ENCODE measurements at places on chromosomes 7 and 10.

GRCh38 chr10:77577666-77578229 lies 59.9 kb downstream of the KCNMA1 start:
- DNase-seq, result no peak

GRCh38 chr10:87092861-87093631 lies 1.6 kb downstream of the GLUD1 start:
- DNase-seq, result no peak

- DNase-seq, result no peak
Observed at GRCh38 chr10:105473170-105473569, 832.1 kb downstream of the SORCS3 start.

DNA sequence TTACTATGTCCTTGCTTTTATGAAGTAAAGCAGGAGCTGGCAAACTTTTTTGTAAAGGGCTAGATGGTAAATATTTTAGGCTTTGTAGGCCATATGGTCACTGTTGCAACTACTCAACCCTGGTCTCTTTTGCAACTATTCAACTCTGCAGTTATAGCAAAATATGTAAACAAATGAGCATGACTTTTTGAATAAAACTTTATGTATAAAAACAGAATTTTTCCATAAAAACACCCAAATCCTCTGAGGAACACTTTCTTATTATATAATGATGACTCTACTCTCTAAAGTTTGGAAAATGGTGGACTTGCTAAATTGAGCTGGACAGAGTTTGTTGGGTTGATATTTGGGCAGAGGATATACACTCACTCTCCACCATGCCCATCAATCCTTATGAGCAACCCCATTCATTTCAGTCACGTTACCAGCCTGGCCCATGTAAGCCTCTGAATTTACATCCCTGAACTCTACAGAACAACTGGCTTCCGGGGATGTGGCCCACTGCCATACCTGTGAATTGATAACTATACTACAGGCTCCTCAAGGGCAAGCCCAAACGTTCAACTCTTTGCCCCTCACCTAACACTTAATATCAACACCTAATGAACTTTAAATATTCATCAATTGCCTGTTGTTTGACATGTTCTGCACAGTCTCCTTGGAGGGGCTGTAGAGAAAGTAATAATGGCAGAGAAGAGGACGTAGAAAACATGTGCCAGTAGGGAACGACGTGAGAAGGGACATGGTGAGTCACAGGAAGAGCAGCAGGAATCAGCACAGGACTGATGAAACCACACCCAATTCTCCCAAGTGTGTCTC lies 37.6 kb downstream of the SGMS1 start:
- DNase-seq, result no peak

DNA sequence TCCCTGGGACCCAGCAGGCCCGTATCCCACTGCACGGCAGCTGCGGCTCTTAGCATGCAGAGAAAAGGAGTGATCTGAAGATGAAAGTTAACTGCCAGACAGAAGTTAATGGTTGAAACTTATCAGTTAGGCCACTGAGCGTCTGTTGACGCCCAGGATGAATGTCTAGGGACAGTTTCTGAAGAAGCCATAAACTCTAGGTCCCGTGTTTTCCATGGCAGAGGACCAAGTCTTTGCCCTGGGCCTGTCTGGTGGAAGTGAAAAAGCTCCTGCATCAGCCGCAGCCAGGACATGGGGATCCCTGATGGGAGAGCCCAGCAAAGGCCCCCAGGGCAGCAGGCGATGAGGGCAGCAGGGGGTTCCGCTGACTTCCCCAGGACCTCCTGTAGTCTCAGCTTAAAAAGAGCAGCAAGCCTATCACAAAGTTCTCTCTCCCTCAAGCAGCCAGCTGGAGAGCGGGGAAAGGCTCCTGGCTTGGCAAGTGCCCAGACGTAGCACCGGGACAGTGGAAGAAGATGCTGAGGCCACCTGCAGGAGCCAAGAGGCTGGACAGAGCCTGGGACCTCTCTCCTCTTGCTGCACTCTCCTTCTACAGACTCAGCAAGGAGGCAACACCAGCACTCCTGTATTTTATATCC lies 79.6 kb downstream of the TNS3 start:
- DNase-seq, result no peak

DNA sequence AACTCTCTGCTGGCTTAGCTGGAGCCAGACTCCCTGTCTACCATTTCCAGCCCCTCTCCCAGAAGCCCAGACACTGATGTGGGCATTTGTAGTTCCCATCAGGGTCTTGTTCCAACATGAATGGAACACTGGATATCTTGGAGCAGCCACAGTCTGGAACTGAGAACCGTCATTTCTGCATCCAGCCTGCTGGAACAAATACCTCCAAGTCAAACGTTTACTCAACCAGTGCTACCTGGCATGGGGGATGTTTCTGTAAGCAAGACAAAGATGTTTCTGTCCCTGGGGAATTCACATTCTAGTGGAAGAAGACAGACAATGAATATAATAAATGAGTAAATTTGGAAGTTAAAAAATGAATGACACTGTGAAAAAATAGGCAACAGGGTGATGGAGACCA lies 70.8 kb upstream of the ZNF438 start:
- no peak for DNase-seq

- no peak for DNase-seq
Observed at GRCh38 chr10:11183015-11183414, 165.3 kb downstream of the CELF2 start.

DNA sequence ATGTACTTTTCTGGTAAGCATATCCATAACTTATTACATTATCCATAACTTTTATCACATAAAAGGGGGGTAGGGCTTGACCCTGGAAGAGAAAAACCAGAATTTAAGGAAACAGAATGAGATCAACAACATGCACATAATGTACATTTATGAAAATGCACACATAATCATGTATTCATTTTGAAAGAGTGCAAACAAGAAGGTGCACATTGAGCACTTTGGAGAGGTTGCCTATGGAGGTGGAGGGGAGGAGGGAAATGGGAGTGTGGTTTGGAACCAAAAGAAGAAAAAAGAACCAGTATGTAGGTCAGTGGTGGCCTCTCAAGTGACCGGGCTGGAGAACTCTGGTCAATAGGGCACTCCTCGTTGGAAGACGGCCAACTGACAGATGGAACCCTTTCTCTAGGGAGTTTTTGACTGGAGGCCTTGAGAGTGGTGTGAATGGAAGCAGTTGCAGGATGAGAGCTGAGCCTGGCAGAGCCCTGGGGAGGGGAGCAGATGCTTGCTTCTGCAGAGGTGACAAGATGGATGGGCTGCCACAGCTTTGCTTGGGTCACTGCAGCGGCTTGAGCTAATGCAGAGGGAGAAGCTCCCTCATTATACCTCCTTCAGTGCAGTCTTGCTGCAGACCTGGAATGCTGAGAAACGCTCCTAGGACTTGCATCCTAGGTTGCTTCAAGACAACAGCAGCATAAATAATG lies 192.7 kb downstream of the SEC23IP start:
- DNase-seq, result no peak

DNA sequence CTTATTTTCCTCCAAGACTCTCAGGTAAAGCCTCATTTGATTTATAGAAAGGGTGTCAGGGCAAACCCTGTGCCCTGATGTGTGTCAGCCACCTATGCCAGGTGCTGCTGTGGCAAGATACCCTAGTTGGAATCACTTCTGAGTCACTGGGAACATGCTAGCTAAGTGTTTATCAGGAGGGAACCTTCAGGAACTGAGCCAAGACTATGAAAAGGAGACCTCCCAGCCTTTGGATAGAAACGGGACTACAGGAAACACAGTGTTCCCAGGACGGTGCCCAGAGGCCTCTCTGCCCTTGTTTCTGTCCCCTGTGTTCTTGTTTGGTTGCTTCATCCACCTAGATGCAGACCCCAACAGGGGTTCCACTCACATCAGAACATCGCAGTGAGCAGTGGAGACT lies 28.5 kb downstream of the CNNM1 start:
- no peak for DNase-seq

DNA sequence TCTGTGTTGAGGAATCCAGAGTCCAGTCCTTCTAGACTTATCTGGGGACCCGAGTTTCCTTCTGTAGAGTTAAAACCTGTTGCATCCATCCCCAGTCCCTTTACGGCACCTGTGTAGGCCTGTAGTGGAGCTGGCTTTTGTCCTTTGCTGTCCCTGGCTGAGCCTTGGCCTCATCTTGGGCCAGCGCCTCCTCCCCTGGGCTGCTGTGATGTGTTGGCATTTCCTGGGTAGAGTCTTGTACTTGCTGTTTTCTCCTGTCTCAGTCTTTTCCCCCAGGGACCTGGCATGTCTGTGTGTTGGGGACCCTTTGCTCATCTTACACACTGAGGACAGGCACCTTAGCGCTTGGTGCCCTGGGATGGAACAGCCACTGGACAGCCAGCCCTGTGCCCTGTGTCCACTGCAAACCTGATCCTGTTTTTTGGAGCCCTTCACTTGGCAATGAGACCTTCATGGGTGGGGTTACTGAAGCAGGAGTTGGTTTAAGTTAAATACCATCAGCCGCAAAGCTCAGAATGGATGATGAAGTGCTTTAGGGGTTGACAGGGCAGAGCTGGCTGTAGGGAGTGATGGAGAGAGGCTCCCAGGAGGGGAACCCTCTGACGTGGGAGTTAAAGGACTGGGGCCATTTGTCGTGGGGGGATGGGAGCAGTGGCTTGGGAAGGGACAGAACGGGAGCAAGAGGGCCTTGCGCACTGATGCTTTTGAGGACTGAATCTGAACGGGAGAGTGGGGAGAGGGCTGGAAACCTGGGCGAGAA lies 50.9 kb downstream of the CUX1 start:
- no peak for DNase-seq

GRCh38 chr10:73366381-73367298 lies 8.0 kb upstream of the CFAP70 start:
- DNase-seq, result no peak

DNA sequence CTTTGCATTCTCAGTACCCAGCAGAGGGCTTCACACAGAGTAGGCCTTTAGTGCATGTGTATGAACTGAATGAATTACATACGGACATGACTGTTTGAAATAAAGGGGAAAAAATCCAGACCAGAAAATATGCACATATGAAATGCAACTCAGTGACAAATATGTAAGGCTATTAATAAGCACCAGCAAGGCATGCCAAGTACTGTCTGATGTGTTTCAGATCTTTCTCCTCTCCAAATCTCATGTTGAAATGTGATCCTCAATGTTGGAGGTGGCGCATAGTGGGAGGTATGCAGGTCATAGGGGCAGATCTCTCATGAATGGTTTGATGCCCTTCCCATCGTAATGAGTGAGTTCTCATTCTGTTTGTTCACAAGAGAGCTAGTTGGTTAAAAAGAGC lies 87.3 kb upstream of the TOMM7 start:
- DNase-seq, result no peak

GRCh38 chr7:17912050-17912449 lies 28.2 kb downstream of the SNX13 start:
- DNase-seq, result no peak

GRCh38 chr7:44470135-44470479 lies 20.4 kb downstream of the NUDCD3 start:
- no peak for DNase-seq

DNA sequence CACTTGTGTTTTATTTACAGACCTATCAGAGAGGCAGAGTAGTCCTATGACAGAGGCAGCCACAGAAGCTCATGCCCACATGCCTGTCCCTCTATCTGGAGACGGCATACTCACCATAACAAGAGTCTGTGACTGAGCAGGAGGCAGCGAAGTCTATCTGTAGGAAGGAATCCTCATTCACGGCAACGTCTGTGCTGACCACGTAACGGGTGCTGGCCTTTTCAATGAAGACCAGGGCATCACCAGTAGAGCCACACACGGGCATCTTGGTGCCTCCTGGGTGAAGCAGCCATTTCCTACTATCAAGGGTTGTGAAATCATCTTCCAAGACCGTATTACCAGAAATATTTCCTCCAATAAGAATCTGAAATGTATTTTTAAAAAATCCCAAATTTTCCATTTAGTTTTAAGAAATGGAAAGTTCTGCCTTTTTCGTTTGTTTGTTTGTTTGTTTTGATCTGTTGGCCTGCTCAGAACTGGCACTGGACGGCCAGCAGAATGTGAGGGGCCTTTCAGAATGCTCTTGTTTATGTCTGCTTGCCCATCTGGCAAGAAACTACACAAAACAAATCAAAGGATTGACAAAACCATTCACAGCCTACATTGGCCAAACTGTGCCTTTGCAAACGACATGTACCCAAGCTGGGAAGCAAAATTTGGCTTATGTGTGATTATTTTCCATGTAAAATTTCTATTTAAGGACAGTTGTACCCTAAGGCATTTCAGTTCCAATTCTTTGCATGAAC lies 93.1 kb upstream of the SLC26A5 start:
- DNase-seq, result no peak

GRCh38 chr10:31345886-31346285 lies 26.9 kb downstream of the ZEB1 start:
- DNase-seq, result no peak

DNA sequence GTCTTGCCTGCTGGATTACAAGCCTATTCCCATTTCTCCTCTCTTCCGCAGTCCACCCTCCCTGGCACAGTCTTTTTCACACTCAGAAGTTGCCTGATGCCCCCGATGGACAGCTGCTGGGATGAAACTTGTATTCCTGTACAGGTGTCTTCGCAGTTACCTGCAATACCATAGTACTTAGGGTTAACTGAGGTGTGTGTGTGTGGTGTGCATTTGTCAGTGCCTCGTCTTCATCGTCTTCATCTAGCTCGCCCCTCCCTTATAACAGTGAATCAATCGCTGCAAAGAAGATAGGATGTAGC lies 11.0 kb downstream of the NXPH1 start:
- no peak for DNase-seq

DNA sequence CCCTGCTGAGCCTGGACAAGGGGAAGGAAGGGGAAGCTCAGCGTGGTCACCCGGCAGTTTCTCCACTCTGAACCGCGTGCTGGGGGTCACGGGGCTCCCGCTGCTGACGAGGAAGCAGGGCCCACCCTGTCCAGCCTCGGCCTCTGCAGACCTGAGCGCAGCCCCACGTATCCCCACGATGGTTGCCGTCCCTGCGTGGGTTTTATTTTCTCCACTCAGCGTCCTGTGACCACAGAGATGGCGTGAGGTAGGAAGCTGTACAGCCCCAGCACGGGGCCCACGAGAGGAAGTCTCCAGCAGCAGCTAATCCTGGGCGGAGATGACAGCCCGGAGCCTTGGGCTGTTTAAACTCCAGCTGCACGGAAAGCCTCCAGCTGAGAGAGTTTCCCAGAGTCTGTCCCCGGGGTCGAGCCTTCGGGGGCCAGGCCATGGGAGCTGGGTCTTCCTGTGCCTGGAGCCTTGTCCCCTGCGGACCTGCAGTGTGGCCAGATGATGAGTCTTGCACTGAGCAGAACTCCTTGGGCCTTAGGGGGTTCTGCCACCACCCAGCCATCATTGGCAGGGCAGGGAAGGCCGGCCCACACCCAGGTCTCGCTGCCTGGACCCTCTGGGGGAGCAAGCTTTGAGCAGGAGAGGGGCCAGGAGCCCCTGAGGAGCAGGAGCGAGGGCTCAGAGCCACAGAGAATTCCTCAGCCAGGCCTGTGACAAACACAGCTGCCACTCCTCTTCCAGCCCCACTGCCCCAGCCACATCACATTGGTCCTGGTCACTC lies 72.8 kb upstream of the FAM20C start:
- no peak for DNase-seq
